ENCODE measurements at places on chromosomes 13 and 19. TPM values are rescaled to one million over a fixed set of nuclear protein-coding genes. Genes with fewer than 3 reads are reported as not detected.

SIGLECL1 gene
- not detected for total RNA-seq

ZNF534 gene
- not detected for total RNA-seq

GDF15 gene
- total RNA-seq: 30.4 TPM

SPACA4 gene
- not detected for total RNA-seq

RB1 gene
- 16.6 TPM for total RNA-seq

ZNF726 gene
- 0.44 TPM for total RNA-seq

TMC4 gene
- 1.6 TPM for total RNA-seq

ZIK1 gene
- not detected for total RNA-seq

SIGLEC12 gene
- total RNA-seq: not detected

KCNRG gene
- total RNA-seq: 0.41 TPM

ZSCAN1 gene
- not detected for total RNA-seq
